ENCODE measurements at places on chromosomes 1 and 21.

GRCh38 chr1:29395736-29396437, 159.6 kb downstream of the PTPRU start:
- DNase-seq, result no peak

- DNase-seq, result no peak
These were observed 414.6 kb downstream of the LRRIQ3 start for GRCh38 chr1:73783352-73783751.

- peak; percentile 66 for DNase-seq
These were observed 81.1 kb downstream of the PGM1 start for GRCh38 chr1:63674238-63674864.

DNA sequence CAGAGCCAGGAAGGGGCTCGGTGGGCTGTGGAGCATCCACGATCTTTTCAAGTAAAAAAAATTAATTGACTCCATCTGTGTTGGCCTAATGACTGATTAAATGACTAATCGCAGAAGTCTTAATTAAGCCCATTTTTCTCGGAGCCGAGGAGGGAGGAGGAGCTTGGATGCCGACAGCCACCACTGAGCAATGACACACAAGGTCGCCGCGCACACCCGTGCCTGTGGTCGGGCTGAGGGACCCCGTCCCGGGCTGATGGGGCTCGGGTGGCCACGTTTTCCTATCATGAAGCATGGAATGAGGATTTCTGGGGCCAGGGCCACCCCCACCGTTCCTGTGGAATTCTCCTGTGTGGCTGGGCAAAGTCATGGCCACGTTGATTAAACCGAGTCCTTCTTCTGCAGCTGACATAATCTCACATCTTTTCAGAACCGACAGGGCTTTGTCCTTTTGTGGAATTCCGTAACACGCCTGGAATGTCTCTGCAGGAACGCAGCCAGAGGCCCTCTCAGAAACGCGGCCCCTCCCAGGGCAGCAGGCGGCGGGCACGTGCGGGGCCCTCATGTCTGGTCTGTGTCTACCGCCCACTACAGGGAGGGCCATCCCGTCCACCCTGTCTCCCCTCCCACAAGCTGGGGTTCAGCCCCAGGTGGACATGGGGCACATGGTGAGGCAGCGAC, 60.7 kb downstream of the MORN1 start:
- DNase-seq, result no peak

DNA sequence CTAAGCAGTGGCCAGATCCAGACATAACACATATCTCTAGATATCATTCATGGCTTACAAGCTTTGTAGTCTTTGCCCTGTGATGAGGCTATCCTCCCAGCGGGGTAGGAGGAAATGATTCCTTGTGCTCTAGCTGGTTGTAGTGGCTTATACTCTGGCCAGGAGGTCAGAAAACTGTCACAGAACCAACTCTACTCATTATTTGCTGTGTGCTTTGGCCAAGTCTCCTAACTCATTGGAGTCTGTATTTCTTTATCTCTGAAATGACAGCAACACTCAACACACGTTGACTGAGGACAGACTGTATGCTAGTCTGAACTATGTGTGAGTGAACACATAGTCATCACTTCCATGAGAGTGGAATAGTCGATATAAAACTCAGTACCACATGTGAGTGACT, 116.7 kb upstream of the F3 start:
- DNase-seq, result no peak

DNA sequence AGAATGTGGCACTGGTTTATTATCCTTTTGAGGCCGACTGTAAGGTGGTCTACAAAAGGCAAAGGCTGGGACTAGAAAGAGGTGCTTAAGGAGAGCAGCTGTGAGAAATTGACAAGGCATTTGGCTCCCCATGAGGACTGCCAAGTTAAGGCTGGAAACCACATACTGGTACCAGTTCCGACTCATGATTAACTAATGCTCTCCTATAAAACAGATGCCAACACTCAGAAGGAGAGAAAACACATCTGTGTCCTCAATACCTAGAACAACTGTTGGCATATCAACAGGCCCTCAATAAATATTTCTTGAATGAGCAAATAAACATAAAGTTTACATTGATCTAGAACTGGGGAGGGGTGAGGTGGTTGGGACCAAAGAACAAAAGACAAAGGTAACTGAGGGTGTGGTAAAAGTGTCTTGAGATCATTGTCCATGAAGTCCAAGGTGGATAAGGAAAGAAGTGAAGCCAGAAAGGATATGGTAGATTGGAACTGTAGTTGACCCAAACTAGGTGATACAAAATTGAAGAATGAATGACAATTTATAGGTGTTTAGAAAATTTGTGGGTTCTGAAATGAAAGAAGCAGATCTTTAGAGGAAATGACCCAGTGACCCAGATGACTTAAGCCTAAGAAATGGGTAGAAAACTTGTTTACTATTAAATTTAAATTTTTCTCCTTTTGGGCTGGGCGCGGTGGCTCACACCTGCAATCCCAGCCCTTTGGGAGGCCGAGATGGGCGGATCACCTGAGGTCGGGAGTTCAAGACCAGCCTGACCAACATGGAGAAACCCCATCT, 16.9 kb upstream of the MCL1 start:
- DNase-seq, result no peak

GRCh38 chr21:28445141-28445830, 547.4 kb downstream of the LTN1 start:
- no peak for DNase-seq
